ENCODE measurements at places on chromosomes 4 and X.
A peak's percentile ranks its signal among the peaks of the same experiment; 100 is the strongest.

DNA sequence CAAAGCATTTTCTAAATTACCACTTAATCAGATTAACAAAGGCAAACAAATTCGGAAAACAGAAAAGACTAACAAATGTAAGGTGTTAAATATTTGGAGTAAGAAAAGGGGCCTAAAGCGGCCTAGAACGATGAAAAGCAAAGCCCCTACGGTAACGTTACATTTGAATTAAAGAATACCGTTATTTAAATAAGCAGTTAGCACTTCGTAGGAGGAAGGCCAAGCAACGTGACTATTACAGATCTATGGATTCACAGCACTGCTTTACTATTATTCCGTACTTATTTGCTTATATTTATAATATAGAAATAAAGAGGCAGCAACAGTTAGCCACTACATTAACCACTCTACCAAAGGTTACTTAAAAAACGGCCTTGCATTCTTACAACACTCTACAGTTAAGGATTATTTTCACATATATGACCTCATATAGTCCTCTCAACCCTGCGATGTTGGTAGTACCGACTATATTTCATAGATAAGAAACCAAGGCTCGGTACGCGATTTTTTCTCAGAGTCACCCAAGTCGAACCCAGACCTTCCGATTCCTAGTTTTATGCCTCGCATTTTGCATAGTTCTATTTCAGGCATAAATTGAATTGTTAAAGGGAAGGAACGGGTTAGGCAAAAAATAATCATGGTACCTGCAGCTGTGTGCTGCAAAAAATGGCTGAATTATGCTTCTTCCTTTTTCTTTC, 2.9 kb downstream of the KLHL15 start:
- DNase-seq = no peak

DNA sequence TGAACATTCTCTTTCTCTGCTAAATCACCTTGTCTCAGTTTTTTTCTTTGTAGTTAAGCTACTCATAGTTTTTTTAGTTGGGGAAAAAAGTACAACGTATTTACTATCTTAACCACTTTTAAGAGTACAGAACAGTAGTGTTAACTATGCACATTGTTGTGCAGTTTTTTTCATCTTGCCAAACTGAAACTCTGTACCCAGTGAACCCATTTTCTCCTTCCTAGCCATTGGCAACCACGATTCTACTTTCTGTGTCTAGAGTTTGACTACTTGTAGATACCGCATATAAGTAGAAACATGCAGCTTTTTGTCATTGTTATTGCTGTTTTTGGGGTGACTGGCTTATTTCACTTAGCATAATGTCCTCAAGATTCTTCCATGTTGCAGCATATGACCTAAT, 10.0 kb downstream of the N4BP2 start:
- DNase-seq = no peak

- DNase-seq = no peak
These were observed 225.1 kb downstream of the CBR4 start for GRCh38 chr4:168784786-168785461.

DNA sequence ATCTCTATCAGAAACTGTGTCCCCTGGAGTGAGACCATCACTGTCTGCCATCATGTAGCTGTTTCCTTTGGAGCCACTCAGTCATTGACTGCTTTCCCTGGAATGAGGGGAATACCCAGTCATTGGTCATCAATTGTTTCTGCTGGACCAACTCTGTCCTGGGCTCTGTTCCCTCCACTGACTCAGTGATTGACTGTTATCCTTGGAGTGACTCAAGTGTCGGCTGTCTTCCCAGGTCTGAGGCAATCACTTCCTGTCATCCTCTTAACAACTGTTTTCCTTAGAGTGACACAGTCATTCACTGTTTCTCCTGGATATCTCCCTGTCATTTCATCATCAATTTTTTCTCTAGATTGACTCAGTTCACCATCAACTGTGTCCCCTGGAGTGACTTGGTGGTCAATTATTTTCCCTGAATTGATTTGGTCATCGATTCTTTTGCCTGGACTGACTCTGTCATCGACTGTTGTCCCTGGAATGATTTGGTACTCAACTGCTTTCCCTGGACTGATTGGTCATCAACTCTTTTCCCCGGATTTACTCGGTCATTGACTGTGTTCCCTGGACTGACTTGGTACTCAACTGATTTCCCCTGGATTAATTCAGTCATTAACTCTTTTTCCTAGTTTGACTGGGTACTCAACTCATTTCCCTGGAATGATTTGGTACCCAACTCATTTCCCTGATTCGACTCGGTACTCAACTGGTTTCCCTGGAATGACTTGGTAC, 327.9 kb upstream of the VCX start:
- no peak for DNase-seq

DNA sequence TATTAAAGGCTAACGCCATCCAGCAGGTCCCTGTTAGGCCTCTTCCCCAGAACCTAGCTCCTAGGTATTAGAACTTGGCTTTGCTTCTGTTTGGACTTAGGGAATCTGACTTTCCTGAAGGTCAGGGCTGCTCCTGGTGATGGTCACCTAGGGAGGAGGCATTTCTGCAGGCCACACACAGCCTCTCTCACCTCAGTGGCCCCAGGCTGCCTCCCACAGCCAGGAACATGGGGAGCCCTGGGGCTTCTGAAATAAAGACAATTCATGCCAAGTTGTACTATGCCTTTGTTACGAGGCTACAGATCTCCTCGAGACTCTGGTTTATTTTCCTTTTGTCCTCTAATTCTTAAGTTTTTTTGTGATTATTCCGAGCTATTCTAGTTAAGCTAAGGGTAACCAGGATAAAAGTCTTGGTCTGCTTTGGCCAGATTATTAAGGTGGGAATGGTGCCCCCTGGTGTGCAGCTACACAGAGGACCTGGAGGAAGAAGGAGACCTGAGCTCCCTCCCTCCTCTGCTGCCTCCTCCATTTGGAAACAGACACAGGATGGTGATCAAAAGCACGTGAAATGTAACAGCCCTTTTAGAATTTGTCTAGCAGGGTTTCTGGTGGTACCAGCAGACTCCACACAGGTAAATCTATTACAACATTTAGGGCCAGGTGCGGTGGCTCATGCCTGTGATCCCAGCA, 131.0 kb downstream of the DCLK2 start:
- peak; percentile 37 for DNase-seq

- no peak for DNase-seq
These were observed 557.5 kb upstream of the NDST4 start for GRCh38 chr4:115670930-115671329.

- DNase-seq = no peak
These were observed 217.0 kb upstream of the DKK2 start for GRCh38 chr4:107253090-107253489.

DNA sequence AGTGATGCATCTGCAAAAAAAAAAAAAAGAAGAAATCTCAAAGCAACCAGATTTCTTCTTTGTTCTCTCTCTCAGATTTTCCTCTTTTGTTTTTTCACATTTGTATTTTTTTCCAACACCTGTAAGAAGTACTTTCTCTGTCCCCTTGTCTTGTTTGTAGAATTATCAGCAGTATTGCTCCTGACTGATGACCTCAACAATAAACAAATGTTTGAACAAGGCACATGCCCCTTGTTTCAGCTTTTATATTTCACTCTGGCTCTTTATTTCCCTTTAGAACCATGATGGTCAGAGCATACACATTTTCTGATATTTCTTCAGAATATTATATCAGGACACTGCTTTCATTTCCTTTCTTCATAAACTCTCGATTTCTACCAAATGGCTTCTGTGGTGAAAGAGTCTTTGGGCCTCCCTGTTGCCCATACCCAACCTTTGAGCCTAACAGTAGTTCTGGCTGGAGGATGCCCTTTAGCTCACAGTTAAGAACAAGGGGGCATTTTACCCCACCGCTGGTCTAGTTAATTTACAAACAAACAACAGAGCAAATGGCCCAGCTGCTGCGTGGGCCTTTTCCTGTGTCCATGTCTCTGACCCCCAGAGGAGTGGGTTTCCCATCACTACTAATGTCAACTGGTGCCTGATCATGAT, 142.5 kb upstream of the SMAD1 start:
- DNase-seq = no peak

DNA sequence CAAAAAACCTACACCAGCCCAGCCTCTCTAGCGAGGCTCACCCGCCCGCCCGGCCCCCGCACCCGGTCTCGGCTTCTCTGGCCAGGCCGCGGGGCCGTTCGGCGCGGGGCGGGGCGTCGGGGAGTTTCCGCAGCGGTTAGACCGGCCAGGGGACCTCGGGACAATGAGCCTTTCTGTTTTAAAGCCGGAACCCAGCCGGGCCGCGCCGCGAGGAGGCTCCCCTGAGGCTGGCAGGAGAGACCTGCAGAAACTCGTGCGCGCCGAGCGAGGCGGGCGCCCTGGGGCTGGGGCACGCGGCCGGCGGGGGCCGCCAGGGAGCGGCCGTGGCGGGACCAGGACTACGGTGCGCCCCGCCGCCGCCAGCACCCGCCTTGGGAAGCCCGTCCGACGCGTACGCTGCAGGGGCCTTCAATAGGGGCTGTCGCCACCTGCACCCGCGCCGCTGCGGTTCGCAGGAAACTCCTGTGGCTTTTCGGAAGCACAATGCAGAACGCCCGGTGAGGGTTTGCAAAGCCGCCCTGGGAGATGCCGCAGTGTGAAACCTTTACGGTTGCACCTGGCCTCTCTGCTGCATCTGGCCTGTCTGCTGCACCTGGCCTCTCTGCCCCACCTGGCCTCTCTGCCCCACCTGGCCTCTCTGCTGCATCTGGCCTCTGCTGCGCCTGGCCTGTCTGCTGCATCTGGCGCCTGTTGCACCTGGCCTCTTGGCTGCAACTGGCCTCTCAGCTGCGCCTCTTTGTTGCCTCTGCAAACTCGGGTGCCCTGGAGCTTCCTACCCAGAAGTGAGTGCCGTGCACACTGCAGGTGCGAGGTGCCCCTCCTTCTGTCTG, 63.9 kb downstream of the TRAPPC11 start:
- DNase-seq = no peak

DNA sequence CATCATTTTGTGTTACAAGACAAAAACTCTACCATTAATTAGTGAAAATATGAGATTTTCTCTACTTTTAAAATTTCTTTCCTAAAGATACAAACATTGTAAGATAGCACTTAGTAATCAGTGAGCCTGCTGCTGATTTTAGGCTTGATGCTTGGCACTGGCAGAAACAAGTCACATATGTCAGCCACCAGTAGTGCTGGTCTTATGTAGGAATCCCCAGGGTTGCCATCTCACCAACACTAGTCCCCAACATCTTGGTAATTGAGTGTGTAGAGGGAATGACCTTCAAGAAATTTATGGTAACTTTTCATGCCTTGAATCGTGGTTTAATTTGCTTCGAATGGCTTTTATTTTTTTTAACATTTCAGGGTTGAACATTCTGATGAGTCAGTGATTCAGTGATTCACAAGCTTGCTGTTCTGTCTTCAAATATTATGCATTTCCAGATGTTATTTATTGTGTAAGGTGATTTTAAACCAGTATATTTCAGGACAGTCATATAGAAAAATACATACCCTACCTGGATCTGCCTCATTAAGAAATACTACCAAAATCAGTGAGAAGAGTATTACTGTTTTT, 11.9 kb downstream of the EXOC1 start:
- DNase-seq = no peak

DNA sequence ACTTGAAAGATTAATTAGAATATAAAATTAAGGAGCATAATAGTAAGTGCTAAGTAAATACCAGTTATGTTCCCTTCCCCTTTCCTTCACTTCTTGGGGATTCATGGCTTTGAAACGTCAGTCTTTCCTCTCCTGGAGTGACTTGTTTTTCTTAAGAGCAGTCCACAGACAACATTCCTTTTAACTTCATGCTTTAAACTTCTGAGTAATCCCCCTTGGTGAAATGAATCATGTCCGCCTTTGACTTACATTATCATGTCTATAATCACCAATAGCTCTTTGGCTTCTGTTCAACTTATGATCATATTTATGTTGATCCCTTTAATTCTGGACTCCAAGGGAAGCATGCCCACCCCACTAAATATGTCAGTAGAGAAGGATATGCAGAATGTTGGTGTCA, 1012.1 kb upstream of the SLIT2 start:
- DNase-seq = no peak

- no peak for DNase-seq
These were observed 56.2 kb downstream of the LRRC66 start for GRCh38 chr4:51963841-51964517.

DNA sequence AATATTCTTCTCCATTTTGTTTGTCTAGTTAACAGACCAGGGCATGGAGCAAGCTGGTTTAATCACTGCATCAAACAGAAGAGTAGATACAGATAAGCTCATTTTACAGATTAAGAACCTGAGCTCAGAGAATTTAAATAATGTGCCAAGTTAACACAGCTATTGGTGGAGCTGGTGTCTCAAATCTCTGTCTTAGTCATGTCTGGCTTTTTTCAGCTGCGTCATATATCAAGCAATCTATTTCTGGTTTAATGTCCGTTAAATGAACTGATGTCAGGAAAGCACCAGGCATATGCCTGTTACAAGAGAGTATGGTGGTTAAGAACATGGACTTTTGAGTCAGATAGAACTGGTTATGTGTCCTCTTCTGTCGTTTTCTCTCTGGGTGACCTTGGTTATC, 79.8 kb upstream of the ADGRA3 start:
- DNase-seq = peak; percentile 3

GRCh38 chrX:107197319-107197718, 8.9 kb downstream of the NUP62CL start:
- no peak for DNase-seq

- DNase-seq = no peak
These were observed 87.6 kb downstream of the MRPL1 start for GRCh38 chr4:77950203-77950602.

GRCh38 chrX:135477576-135477975, 42.9 kb upstream of the INTS6L start:
- DNase-seq = peak; percentile 37

GRCh38 chrX:69109706-69110105, 55.5 kb downstream of the PJA1 start:
- DNase-seq = peak; percentile 68

- DNase-seq = no peak
These were observed 13.2 kb downstream of the RTL8B start for GRCh38 chrX:135009057-135009610.

DNA sequence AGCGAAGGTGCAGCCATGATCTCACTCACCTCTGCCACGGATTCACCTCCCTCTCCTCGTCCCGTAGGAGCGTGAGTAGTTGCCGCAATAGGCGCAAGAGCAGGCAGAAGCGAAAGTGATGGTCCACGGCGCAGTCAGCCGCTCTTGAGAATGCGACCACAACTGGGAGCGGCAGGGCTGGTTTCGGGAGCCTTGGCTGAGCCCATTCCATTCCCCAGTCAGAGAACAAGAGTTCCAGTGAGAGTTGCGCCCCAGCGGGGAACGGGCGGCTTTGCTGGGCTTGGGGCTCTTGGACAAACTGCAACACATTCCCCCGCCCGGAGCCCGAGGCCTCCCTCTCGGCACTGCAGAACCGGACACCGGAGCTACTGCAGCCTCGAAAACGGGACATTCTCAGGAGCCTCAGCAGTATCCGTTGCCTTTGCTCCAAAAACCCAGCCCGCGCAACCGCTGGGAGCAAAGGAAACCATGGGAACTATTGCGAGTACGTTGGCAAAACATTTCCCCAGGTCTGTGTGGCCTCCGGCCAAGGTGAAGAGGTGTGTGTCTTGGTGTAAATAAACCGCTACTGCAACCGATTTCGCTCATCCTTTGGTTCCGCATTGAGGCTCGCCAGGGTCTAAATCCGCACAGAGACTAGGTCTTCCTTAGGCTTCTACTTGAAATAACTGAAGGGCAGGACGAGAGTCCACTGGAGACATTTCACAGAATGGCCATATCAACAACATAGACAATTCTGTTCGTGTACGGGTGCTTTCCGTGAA, 5.7 kb upstream of the ZBTB33 start:
- DNase-seq = peak; percentile 24

All from NCI-H226 (cell line).